GM03348 (cell line): ENCODE measurements at places on chromosomes 13 and 19.
A peak's percentile ranks its signal among the peaks of the same experiment; 100 is the strongest.

DNA sequence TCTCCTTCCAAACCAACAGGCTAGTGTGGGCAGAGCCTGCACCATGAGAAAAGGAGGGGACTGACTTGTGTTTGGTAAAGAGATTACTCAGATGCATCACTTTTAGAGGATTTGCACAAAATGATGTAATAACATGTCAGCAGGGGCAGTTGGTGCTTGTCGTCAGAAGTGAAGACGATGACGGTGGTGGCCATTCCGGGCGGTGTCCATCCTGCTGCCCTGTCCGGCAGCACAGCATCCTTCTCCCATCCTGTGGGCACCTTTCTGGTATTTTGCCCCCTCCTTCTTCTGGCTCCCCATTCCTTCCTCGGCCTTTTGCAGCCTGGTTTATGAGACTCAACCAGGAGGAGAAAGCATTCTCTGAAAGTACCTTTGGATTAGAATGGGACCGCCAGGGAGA lies 160.1 kb downstream of the TEX29 start:
- DNase-seq, result no peak

- no peak for DNase-seq
These were observed 7.2 kb upstream of the TEX101 start for GRCh38 chr19:43407416-43408005.

- DNase-seq, result peak; percentile 41
These were observed at the start of gene IQCN for GRCh38 chr19:18274219-18274780. Gene IQCN, minus strand, starts transcription at chr19:18274452. Its CDS starts 4,974 bp downstream, at chr19:18269478.

- DNase-seq, result no peak
These were observed 89.5 kb upstream of the RFC3 start for GRCh38 chr13:33728271-33729037.

DNA sequence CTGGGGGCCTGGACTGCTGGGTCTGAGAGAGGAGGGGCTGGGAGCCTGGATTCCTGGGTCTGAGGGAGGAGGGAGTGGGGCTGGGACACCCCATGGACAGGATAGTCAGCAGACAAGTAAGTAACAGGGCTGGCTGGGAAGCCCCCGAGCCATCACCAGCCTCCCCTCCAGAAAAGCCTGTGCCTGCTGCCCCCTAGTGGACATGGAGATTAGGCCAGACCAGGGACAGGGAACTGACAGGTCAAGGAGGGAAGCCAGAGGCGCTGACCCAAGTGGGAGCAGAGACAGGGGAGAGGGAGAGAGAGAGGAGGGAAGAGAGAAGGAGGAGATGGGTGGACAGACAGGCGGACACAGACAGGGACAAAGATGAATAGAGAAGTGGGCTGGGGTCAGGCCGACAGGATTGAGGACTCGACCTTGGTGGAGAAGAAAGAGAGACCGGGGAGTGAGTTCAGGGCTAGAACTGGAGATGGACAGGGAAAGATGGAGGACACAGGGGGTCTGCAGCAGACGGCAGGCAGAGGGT lies 6.7 kb upstream of the ERFL start:
- DNase-seq, result peak; percentile 87

DNA sequence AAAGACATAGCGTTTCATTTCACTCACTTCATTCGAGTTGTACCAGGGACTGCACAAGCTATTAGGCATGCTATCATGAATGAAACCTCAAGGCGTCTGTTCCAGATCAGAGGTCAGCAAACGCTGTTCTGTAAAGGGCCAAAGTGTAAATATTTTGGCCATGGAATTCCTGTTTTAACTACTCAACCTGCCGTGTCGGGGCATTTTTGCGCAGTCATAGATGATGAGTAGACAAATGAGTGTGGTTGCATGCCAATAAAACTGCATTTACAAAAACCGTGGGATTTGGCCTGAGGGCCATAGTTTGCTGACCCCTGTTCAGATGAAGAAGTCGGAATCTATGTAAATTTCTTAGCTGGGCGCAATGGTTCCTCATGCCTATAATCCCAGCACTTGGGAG lies 6.5 kb downstream of the INSR start:
- DNase-seq, result no peak

- no peak for DNase-seq
These were observed 225.5 kb upstream of the IPO5 start for GRCh38 chr13:97727991-97728390.

DNA sequence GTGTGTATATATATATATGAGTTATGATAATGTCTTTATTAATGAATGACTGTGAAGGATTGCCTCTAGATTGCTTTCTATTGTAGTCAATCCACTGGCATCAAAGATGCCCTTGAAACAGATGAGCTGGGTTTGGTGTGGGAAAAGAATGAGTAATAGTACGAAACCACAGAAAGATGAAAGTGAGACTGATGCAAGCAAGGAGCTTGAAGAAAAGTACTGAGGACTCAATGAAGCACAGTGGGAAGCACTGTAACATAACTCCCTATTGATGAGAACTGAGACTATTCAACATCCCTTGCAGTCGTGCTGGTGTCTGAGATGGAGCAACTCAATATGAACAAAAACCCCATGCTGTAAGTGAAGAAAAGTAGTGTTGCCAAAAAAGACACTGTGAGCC lies 1794.2 kb downstream of the SLITRK5 start:
- no peak for DNase-seq

DNA sequence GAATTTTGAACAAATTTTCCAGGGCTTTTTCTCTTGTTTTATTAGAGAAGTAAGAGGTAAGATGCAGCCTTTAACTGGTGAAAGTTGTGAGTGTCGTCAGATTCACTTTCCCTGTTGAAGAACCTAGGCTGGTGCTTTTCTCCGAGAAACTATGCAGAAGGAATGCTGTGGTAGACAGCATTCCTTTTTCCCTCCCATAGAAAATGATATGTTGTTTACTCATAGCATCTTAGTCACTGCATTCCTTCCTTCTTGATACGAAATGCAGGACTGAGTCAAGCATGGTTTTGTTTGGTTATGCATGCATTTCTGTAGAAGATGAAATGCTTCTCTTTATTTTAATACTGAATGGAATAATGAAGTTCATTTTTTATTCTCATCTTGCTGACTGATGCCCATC lies 3.4 kb downstream of the ITGBL1 start:
- peak; percentile 87 for DNase-seq

DNA sequence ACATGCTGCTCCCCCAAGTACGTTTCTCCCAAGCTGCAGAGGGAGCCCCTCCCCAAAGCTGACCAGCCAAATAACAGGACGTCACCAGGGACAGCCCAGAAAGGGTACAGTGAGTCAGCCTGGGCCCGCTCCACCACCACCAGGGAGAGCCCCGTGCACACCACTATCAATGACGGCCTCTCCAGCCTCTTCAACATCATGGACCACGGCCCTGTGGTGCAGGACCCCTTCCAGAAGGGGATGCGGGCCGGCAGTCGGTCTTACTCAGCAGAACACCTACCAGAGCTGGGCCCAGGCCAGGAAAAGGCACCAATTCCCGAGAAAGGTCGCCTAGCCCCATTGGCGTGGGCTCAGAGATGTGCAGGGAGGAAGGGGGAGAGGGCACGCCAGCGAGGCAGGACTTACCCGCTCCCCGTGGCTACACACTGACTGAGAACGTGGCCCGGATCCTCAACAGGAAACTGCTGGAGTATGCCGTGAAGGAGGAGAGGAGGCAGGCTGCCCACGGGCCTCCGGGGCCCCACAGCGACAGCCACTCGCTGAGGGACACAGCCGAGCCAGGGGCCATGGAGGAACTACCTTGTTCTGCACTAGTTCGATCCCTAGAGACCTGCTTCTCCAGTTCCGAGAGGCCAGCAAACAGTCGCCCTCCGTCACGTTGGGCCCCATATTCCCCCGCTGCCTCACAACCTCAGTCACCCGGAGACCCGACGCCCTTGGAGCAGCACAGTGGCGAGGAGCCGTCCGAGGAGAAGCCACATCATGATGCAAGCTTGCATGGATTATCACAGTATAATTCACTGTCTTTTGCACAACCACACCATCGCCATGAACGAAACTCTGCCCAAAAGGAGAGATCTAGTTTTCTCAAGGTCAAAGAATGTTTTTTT lies 815.9 kb upstream of the KLHL1 start:
- no peak for DNase-seq

DNA sequence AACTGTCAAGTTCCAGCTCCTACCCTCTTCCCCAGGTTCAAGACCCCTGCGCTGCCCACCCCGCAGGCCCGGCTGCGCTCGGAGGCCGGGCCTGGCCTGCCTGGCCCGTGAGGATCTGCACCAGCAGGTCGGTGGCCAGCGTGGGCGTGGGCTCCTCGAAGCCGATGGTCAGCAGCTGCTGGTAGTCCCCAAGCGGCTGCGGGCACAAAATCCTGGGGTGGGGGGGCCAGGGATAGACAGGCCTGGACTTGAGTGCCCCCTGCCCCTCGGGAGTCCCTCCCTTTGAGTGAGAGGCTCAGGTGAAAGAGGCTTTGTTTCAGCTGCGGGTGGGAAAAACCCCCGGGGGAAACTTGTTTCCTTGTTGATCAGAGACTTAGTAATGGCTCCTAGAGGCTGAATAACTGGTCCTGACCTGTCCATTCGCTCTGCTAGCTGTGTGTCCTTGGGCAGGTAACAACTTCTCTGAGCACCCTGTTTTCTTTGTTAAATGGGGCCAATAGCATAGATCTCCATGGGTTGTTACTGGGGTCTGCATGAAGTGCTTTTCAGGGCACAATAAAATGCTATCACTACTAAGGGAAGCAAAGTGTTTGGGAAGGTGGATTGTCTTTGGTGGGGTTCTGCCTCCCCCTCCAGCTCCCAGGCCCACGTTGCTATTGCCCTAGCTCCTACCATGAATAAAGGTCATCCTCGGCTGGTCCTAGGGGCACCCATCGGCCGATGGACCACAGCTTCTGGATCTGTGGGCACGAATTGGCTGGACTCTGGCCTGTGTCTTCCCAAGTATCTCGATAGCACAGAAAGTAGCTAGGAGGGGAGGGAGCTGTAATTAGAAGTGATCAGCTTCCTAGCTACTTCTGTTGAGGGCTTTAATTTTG lies 3.5 kb downstream of the C19orf67 start:
- DNase-seq, result peak; percentile 47

DNA sequence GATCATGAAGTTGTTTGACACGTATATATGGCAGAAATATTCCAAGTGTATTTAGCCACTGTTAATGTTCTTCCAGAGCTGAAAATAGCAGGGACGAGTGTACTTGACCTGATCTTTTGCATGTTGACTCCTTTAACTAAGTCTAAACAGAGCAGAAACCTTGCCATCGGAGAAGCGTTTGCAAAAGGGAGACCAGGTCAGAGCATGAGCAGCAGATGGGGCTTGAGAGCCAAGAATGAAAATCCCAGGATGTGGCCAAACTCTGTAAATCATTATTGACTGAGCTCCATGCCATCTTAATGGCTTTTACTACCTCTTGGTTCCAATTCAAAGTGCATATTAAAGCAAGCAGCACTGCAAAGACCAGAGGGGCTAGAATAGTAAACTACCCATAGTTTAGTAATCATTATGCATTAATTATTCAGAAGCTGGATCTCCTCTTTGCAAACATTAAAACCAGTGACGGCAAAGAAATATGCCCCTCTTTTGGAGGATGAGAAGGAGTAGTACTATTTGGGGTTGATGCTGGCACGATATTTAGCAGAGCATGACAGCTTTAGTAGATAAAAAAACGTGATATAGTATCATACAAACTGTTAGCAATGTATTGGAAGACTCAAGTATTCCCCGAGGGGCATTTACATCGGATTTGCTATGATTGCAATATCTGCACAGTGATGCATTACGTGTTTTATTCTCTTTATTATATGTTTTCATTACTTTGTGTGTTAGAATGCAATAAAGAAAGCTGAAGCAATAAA lies 55.7 kb downstream of the FAM216B start:
- DNase-seq, result peak; percentile 41

DNA sequence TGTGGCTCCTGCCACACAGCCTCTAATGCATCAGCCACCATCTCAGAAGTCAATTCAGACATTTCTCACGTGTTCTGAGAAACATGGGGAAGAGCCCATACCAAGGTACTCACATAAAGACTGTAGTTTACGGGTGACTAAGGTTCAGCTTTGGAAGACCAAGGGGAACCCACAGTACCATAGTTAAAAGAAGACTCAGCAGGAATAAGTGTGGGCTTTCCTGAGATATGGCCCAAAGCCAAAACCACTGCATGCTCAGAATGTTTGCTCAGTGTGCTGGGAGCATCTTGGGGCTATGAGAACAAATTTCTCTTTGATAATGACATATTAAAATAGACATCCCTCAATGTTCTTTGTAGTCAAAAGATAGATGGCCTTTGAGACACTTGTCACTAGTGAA lies 283.8 kb downstream of the DCT start:
- peak; percentile 50 for DNase-seq

- no peak for DNase-seq
These were observed 40.0 kb downstream of the ESD start for GRCh38 chr13:46756977-46757376.

DNA sequence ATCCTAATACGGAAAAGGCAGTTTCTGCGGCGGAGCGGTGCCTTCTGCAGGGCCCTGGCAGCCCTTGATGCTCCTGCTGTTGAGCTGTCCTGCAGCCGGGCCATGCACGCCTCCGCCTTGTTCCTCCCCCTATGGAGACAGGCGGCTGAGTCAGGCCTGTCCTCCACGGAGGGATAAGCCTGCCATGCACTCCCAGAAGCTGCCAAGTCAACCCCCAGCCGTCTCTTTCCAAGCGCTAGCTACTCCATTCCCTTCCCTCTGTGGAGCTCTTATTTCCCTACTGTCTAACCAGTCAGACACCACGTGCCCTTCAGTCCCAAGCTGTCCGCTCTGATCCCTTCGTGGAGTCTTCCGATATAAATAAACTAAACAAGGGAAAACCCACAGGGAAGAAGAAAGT lies 197.0 kb downstream of the COL4A1 start:
- DNase-seq, result peak; percentile 94

DNA sequence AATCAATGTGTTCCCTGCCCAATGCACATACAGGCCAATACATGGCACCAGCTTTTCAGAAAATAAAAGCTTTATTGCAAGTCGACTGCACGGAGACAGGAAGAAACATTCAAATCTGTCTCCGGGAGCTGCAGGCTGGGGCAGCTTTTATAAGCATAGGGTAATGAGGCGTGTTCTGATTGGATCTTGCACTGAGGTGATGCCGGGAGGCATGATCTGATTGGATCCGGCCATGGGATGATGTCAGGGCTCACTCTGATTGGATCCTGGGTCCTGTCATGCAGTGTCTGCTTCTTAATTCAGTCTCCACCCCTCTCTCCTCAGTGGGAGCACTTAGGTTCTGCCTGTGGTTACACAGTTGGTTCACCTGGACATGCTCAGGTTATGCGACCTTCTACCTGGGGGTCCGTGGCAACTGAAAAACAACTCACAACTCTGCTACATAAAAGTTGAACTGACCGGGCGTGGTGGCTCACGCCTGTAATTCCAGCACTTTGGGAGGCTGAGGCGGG lies 11.8 kb upstream of the FBN3 start:
- DNase-seq, result no peak

GRCh38 chr13:27016875-27017274 lies 154.7 kb downstream of the USP12 start:
- DNase-seq, result no peak

GRCh38 chr13:86684402-86684801 lies 885.2 kb upstream of the SLITRK6 start:
- no peak for DNase-seq
